ENCODE measurements at places on chromosomes 12 and 14. TPM values are rescaled to one million over a fixed set of nuclear protein-coding genes. Genes with fewer than 3 reads are reported as not detected.

- H3K4me1 ChIP-seq = peaks cover 3% of the 10 kb centered on the region
- H3K4me3 ChIP-seq = no peak overlapping the region
- no peak overlapping the region for H3K27ac ChIP-seq
- H3K36me3 ChIP-seq = no peaks in the 10 kb centered on the region
These were observed 10.7 kb upstream of the MCRS1 start for GRCh38 chr12:49578471-49579112.

DNA sequence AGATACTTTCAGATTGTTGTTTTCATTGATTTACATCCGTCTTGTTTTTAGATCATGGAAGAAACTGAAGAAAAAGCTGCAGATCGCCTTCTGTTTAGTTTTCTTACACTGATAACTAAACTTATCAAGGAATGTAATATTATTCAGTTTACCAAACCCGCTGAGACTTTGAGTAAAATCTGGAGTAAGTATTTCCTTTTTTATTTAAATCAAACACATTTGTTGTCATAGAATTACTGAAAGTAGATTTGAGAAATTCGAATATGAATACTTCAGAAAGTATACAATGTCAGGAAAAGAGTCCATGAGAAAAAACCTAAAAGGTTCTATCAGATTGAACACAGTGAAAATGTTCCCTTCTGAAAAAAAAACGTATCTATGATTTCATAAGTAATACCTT is 32.0 kb downstream of the ARL1 start:
- H3K36me3 ChIP-seq = peaks cover 30% of the 10 kb centered on the region
- no peak for DNase-seq
- H3K4me1 ChIP-seq = no peaks in the 10 kb centered on the region

DNA sequence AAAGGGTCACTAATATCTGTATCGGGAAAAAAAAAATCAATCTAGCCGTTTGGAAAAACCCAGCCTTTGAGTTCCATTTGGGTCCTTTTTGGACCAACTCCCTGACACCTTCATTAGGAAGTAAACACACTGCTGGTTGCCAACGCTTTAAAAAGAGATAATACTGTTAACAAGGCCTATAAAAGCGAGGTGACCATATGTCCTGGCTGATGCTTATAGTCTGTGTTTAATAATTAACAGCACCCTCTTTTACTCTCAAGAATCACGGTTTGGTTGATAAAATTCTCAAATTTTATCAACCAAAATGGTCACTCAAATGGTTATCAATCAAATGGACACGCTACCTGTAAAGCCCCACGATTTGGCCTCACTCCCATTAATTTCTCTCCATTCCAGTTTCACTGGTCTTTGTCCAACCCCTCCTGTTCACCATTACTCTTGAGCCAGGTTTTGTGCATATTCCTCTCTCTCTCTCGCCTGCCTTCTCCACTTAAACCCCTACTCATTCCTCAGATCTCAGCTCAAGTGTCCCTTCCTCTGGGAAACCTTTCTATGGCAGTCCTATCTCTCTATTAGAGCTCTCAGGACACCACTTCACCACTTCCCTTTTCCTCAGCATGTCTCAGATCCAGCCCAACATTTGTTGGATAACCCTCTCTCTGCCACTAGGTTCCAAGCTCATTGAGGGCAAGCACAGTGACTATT is 9.5 kb downstream of the BTG1 start:
- peaks cover 79% of the 10 kb centered on the region for H3K4me1 ChIP-seq
- no peaks in the 10 kb centered on the region for H3K36me3 ChIP-seq
- no peak for DNase-seq
- peak overlapping the region; percentile 97 for H3K4me3 ChIP-seq
- H3K27ac ChIP-seq = no peak overlapping the region

GRCh38 chr12:4276524-4277204 is 3.1 kb downstream of the CCND2 start:
- H3K27me3 ChIP-seq = no peaks in the 10 kb centered on the region
- peak overlapping the region; percentile 81 for H3K4me3 ChIP-seq
- peak; percentile 74 for DNase-seq
- H3K36me3 ChIP-seq = peaks cover 25% of the 10 kb centered on the region

- no peaks in the 10 kb centered on the region for H3K27me3 ChIP-seq
- DNase-seq = no peak
- no peak overlapping the region for H3K4me3 ChIP-seq
- H3K27ac ChIP-seq = no peak overlapping the region
These were observed 22.9 kb upstream of the CCND2 start for GRCh38 chr12:4250691-4251090.

DNA sequence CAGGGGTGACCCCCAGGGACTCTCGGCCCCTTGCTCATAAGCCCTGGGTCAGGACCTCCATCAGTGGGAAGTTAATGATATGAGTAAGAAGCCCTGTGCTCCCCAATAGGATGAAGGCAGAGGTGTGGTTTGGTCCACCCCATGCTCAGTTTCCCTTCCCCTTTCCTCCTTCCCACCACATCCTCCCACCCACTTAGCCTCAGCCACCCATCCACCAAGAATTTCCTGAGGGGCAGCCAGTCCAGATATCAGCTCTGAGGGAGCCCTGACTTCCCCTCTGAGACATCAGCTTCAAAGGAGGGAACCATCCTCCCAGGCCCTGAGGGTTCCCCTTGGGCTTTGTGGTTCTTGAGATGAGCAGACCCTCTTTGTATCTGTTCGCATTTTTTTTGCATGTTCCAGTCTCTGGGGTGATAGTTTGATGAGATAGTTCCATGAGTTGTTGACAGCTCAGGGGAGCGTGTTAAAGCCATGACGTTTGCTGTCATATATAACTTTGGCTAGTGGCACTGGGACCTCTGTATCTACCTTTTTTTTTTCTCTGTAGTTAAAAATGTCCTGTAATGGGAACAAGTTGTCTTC is 71.2 kb downstream of the LGMN start:
- no peak for DNase-seq
- H3K27me3 ChIP-seq = no peaks in the 10 kb centered on the region
- peaks cover 5% of the 10 kb centered on the region for H3K4me1 ChIP-seq
- no peak overlapping the region for H3K4me3 ChIP-seq
- H3K36me3 ChIP-seq = peaks cover 26% of the 10 kb centered on the region

- H3K27me3 ChIP-seq = no peaks in the 10 kb centered on the region
- H3K27ac ChIP-seq = peak overlapping the region; percentile 90
- peaks cover 28% of the 10 kb centered on the region for H3K4me1 ChIP-seq
- no peaks in the 10 kb centered on the region for H3K36me3 ChIP-seq
These were observed 1.1 kb upstream of the USP15 start for GRCh38 chr12:62258941-62259630.

DNA sequence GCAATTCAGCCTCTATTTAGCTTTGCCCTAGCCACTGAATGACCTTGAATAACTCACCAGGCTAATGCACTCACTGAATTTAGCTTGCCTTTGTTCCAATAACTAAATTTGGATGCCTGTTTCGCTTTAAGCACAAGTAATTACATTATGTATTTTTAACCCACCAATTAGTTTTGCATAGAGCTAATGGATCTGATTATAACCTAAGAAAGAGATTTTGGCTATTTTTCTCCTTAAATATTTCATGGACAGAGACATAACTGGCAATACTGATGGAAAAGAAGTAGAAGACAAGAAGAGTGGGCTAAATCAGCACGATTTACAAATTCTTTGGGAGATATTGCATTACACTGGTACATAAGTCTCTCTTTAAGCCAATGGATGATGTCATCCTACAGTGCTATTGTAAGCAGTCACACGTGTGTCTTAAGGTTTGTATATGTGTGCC is 85.7 kb downstream of the AKAP6 start:
- H3K36me3 ChIP-seq = no peaks in the 10 kb centered on the region
- H3K27ac ChIP-seq = no peak overlapping the region
- H3K27me3 ChIP-seq = no peaks in the 10 kb centered on the region
- no peak for DNase-seq
- peaks cover 20% of the 10 kb centered on the region for H3K4me1 ChIP-seq

GRCh38 chr12:101823039-101823438 is 7.7 kb downstream of the GNPTAB start:
- no peak overlapping the region for H3K4me3 ChIP-seq
- H3K27ac ChIP-seq = no peak overlapping the region
- peaks cover 7% of the 10 kb centered on the region for H3K4me1 ChIP-seq
- H3K27me3 ChIP-seq = no peaks in the 10 kb centered on the region

- no peaks in the 10 kb centered on the region for H3K27me3 ChIP-seq
- H3K4me3 ChIP-seq = no peak overlapping the region
- no peaks in the 10 kb centered on the region for H3K4me1 ChIP-seq
- DNase-seq = no peak
- no peak overlapping the region for H3K27ac ChIP-seq
These were observed 1423.6 kb downstream of the AACS start for GRCh38 chr12:126488806-126489205.

DNA sequence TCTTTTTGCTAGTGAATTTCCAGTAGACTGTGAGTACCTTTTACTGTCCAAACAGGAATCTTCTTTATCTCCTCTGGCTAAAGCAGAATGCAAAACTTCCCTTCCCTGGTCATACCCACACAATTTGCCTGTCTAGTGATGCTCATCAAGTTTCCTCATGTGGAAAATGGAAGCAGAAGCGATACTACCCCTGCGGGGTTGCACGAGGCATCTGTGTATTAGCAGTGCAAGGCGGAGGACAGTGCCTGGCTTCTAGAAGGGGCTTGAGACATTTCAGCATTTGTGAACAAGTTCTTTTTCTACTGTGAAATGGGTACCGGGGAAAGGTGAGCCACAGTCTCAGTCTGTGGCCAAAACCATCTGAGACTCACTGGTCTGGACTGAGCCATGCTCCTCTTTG is 340.9 kb downstream of the AACS start:
- no peaks in the 10 kb centered on the region for H3K36me3 ChIP-seq
- H3K27ac ChIP-seq = no peak overlapping the region
- no peak for DNase-seq
- H3K27me3 ChIP-seq = no peaks in the 10 kb centered on the region

The CDC42BPB gene
- 121 TPM for total RNA-seq

- no peaks in the 10 kb centered on the region for H3K4me1 ChIP-seq
- no peak for DNase-seq
- no peaks in the 10 kb centered on the region for H3K27me3 ChIP-seq
- H3K36me3 ChIP-seq = no peaks in the 10 kb centered on the region
- no peak overlapping the region for H3K27ac ChIP-seq
These were observed 325.5 kb upstream of the RTL1 start for GRCh38 chr14:101228949-101229541.

DNA sequence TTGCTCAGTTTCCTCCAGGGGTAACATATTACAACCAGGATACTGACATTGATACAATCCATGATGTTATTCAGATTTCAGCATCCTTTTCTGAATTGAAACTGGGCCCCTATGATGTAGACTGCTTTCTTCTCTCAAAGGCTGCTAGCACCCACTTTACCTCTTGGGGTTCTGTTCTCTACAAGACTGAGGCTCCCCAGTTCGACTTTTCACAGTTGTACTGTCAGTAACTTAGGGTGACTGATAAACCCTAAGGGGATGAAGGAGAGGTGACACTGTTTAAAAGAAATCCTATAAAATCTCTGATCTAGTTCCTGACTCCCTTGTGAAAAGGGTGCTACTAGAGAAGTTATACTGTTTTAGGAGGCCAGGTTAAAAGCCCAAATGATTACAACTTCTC is 818 bp downstream of the VPS33A start:
- H3K4me1 ChIP-seq = peaks cover 12% of the 10 kb centered on the region
- H3K27me3 ChIP-seq = no peaks in the 10 kb centered on the region
- DNase-seq = no peak
- peaks cover 25% of the 10 kb centered on the region for H3K36me3 ChIP-seq
- H3K4me3 ChIP-seq = peak overlapping the region; percentile 86

GRCh38 chr12:130143136-130143535 is 19.1 kb upstream of the FZD10 start:
- no peak overlapping the region for H3K27ac ChIP-seq
- H3K4me3 ChIP-seq = no peak overlapping the region
- no peaks in the 10 kb centered on the region for H3K4me1 ChIP-seq
- no peak for DNase-seq
- H3K36me3 ChIP-seq = no peaks in the 10 kb centered on the region
- no peaks in the 10 kb centered on the region for H3K27me3 ChIP-seq

GRCh38 chr14:20179880-20180279 is 10.8 kb upstream of the OR11G2 start:
- no peak for DNase-seq
- no peaks in the 10 kb centered on the region for H3K4me1 ChIP-seq
- H3K27me3 ChIP-seq = no peaks in the 10 kb centered on the region
- H3K4me3 ChIP-seq = no peak overlapping the region
- H3K36me3 ChIP-seq = no peaks in the 10 kb centered on the region

GRCh38 chr12:109880938-109881337 is 597 bp upstream of the GLTP start:
- no peaks in the 10 kb centered on the region for H3K36me3 ChIP-seq
- no peak for DNase-seq
- peak overlapping the region; percentile 9 for H3K27ac ChIP-seq
- H3K4me1 ChIP-seq = peaks cover 41% of the 10 kb centered on the region
- no peaks in the 10 kb centered on the region for H3K27me3 ChIP-seq
- peak overlapping the region; percentile 81 for H3K4me3 ChIP-seq

DNA sequence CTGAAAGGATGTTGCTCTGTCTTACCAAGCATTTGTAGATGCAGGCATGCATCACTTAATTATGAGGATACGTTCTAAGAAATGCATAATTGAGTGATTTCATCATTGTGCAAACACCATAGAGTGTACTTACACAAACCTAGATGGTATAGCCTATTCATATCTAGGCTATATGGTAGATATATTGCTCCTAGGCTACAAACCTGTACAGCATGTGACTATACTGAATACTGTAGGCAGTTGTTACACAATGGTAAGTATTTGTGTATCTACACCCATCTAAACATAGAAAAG is 75.9 kb downstream of the IFT81 start:
- H3K27me3 ChIP-seq = no peaks in the 10 kb centered on the region
- H3K4me3 ChIP-seq = no peak overlapping the region
- no peak overlapping the region for H3K27ac ChIP-seq
- no peak for DNase-seq
- no peaks in the 10 kb centered on the region for H3K4me1 ChIP-seq

DNA sequence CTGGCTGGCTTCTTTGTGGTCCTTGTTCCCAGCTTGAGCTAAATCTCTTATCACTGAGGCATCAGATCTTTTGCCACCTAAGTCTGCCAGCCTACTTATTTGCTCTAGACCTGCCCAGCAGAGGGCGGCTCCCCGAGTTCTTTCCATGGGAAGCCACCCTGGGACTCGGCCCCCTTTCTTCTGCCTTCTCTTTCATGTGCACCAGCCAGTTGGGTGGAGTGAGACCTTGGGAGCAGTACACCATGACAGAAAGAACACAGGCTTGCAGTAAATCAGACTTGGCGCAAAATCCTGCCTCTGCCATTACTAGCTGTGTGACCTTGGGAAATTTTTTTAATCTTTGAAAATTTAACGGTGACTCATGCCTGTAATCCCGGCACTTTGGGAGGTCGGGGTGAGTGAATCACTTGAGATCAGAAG is 7.4 kb downstream of the SMAGP start:
- no peaks in the 10 kb centered on the region for H3K4me1 ChIP-seq
- H3K27me3 ChIP-seq = no peaks in the 10 kb centered on the region
- H3K4me3 ChIP-seq = no peak overlapping the region
- H3K27ac ChIP-seq = no peak overlapping the region
- no peaks in the 10 kb centered on the region for H3K36me3 ChIP-seq

All from thoracic aorta (tissue), 2 donors.